ENCODE measurements at places on chromosomes 7 and 10.

DNA sequence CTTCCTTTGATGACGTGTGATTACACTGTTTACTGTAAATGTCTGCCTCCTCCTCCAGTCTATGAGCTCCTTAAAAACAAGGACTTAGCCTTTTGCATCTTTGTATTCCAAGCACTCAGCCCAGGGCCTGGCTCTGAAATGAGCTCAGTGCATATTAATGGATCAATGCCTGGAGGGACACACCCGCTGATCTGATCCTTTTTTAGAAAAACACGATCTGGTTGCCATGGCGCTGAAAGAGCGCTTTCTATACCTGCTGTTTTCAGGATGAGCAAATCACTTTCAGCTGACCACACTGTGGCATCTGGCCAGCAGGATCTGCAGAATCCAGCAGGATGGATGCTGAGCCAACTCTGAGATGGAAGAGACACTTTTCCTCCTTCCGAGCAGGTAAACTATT is 37.8 kb upstream of the GARS1 start:
- no peak for DNase-seq

DNA sequence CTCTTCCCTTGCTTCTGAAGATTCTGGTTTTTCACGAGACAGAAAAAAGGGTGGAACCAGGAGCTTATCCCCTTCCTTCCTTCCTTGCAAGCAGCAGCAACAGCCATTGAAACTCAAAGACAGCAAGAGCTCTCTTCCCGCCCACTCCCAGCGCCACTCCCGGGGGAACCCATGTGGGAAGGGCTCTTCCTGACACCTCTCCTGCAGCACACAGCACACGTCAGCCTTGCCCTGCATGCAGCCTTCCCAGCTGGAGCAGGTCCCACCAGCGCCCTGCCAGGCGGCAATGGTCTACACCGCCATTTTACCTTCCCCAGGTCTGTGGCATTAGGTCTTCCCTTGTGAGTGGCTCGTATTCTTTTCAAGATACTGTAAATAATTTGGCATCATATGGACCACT is 161.8 kb downstream of the MGMT start:
- no peak for DNase-seq

DNA sequence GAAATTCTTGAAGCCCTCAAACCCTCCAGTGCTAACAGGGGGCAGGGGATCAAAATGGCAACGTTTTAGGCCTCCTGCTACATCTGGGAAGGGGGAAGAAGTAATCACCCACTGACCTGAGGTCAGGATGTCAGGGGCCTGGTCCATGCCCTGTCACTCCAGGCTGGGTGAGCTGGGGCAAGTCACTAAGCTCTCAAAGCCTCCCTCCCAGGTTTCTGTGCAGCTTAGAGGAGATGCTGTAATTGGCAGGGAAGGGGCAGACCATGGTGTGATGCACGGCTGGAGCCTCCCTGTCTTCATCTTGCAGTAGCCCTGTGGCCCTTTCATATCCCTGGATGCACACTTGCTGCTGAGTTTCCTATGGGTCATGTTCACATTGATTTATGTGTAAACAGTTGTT is 27.2 kb downstream of the LEP start:
- no peak for DNase-seq

DNA sequence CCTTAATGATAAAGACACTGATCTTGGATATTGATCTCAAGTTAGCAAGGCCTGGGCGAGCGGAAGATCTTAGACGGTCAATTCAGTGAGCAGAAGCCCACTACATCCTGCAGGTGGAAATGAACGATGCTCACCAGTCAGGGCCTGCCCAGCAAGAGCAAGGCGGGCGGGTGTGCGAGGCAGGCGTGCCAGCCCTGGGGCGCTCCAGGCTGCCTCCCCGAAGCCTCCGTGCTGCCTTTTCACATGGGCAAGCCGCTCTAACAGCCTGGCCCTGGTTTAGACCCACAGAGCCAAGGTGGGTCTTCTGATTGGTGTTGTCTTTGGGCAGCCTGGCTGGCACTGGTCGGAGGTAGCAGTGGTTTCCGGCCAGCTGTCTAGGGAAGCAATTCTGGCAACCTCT is 475.1 kb upstream of the FOXK1 start:
- DNase-seq = no peak

DNA sequence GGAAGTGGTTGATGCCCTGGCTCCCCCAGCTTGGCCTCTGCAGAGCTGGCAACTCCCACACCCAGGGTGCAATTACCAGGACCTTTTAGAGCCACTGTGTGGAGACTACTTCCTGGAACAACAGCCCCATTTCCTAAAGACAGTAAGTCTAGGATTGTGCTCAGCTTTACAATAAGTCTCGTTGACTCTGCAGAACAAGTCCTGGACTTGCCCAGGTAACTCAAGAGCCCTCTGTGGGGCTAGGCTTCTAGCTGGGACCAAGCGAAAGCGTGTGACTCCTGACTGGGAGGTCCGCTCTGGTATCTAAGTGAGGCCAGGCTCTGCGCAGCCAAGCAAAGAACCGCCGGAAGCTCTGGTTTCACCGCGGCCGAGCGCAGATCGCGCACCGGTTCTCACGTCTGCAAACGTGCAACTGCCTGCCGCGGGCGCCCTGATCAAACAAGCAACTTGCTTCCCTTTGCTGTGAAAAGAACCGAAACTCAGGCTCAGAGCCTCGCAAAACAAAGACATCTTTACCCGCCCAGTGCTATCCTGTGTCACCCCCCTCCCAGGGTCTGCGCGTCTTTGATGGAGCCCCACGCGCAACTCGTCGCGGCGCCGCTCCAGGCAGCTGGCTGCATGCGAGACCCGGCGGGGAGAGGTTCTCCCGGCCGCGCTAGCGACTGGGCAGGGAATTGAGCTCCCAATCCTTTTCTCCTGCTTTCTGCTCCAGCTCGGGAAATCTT is 4.4 kb upstream of the PDLIM1 start:
- peak; percentile 33 for DNase-seq

GRCh38 chr10:71025535-71025934 is 137.2 kb upstream of the PCBD1 start:
- DNase-seq = no peak

GRCh38 chr7:27172823-27173510 is 1.2 kb downstream of the HOXA10 start:
- DNase-seq = no peak
